ENCODE measurements at places on chromosomes 2 and 18.
A peak's percentile ranks its signal among the peaks of the same experiment; 100 is the strongest.

GRCh38 chr2:15389895-15390294 lies 171.2 kb downstream of the NBAS start:
- DNase-seq = no peak

- no peak for DNase-seq
Measured at GRCh38 chr2:205903549-205904129, 182.3 kb downstream of the INO80D start.

- DNase-seq = no peak
Measured at GRCh38 chr2:157785200-157785599, 90.9 kb downstream of the ACVR1 start.

DNA sequence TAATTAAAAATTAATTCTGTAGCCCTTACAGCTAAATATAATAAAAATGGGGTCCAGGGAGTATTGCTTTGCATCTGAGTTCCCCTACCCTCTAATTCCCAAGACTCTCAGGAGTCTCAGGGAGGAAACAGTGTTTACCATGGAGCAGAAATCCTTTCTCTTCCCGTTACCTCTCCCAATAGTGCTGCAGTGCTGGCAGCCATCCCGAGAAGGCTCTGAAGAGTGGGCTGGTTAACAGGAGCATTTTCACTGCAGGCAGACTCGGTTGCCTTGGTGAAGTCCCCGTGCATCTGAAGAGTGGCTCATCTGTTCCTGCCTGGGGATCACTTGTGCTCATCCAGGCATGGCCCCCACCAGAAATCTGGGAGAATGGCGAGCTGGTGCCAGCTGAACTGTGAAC lies 41.8 kb upstream of the TMEM178A start:
- no peak for DNase-seq

- no peak for DNase-seq
Measured at GRCh38 chr18:45602926-45603325, 12.3 kb upstream of the SLC14A2 start.

- DNase-seq = no peak
Measured at GRCh38 chr2:200498402-200499162, 11.3 kb downstream of the KCTD18 start.

DNA sequence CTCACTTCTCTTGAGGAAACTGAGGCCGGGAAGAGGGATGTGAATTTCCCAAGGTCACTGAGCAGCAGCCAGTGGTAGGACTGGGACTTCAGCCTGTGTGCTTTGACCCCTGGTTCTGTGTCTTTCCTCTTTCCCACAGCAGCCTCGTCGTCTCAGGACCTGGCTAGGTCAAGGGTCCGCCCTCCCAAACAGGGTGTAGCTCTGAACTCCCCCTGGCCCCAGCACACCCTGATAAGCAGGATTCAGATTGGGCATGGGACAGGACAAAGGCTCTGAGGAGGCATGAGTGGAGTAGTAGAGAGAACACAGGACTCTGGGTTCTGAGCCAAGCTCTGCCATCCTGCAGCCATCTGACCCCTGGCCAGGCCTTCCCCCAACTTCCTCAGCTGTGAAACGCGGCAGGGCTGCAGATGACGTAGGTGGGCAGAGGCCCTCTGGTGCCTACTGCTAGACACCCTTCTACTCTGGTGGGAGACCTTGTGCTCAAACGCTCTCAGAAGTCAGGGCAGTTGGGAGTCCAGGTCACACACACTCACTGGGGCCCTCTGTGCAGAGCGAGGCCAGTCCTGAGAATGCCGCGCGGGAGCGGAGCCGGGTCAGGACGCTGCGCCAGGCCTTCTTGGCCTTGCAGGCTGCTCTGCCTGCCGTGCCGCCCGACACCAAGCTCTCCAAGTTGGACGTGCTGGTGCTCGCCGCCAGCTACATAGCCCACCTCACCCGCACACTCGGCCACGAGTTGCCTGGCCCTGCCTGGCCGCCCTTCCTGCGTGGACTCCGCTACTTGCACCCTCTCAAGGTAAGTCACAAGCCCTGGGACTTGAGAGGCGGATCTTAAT lies 984 bp downstream of the TCF23 start:
- no peak for DNase-seq

GRCh38 chr2:31386172-31386571 lies 28.4 kb downstream of the XDH start:
- no peak for DNase-seq

- DNase-seq = no peak
Measured at GRCh38 chr18:23226930-23227725, 91.8 kb downstream of the CABLES1 start.

DNA sequence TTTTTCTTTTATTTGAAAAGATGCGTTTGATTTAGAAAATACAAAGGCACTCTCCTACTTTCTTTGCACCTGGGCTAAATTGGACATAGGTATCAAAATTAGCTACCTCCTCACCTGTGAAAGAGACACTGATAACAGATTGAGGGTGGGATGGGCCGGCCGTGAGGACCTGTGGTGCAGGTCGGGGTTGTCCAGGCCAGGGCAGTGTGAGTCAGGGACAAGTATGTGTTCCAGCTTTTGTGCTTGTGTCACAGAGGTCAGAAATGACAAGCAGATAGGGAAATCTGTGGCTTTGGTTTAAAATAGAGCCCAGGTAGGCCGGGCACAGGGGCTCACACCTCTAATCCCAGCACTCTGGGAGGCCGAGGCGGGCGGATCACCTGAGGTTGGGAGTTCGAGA lies 22.6 kb downstream of the MYL12B start:
- no peak for DNase-seq

- DNase-seq = no peak
Measured at GRCh38 chr2:217222309-217222910, 362.5 kb upstream of the TNP1 start.

- no peak for DNase-seq
Measured at GRCh38 chr2:216992056-216992675, 132.3 kb upstream of the TNP1 start.

DNA sequence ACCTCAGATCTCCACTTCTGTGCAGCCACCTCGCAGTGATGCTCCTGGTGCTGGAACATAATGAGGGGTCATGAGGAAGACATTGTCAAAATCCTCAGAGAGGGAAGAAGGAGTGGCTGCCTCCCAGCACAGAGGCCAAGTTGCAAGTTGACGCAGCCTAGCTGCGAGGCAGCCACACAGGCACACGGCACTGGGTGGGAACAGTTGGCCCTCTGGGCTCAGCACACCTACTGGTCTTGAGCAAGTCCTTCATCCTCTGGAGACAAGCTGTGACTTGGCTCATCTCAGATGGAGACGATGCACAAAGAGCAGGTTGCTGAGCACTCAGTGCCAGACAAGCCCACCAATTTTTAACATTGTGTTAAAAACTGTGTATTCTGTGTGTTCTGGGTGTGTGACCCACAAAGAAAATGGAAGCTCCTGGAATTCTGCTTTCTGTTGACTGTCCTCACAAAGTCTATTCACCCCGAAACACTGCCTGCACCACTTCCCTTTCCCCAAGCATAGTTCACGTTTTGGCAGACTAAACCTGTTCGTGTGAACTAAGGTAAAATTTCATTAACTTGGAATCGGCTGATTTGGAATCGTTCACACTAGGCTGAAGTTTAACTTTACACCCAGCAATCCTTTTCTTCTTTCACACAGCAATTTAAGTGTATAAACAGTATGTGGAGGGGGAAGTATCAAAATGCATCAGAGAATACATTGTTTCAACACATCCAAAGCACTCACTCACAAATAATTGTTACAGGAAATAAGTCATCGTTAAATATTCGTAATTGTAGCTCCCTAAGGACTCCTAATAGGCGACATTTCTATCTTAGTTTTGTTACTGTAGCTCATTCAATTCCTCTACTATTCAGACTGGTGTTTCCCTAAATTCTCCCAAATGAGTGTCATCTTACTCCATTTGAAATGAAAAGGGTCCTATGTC lies 266.6 kb upstream of the ID2 start:
- no peak for DNase-seq

DNA sequence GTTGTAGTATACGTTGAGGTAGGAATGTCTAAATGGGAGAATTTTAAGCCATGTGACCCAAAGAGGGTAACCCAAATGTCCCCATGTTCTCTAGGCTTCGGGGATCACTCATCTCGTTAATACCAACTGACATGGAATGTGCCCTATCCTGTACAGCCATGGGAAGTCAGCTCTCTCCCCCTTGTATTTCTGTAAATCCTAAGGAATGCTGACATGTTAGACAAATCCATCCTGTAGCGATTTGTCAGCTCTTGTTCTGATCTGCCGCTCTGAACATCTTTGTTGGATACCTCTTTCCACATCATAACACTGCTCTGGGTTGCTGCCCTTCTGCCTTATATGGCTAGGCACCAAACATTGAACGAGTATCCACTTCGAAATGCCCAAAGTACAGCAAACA lies 350.6 kb downstream of the RND3 start:
- no peak for DNase-seq

- DNase-seq = no peak
Measured at GRCh38 chr2:61512768-61513398, 25.3 kb downstream of the XPO1 start.

DNA sequence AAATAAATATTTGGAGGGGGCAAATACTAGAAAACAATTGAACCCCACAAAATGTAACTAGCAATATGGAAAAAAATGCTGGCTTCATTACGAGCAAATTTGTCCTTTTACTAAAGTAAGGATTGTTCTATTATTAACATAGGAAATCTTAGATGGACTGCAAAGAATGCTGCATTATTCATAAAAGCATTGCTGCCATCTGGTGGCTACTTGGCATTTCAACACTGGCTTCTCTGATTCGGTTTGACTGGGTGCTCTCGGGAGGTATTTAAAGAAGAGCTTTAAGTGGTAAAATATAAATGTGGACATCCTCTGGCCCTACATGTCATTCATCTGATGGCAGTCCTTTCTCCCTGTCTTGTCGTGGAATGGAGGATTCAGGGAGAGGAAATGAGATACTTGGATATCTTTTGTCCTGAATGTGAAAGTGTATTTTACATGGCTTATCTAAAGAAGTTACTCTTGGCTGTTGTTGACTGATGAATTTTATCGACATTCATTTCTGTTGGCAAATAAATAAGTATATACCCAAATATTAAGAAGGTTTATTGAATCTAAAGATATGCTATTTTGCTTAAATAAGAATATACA lies 130.2 kb downstream of the ARHGAP15 start:
- DNase-seq = peak; percentile 71

All from activated gamma-delta T cell treated with Interleukin-2 at 50 U/mL for 16 hours (primary cell).